ENCODE measurements at places on chromosomes 11 and 22. TPM values are rescaled to one million over a fixed set of nuclear protein-coding genes. Genes with fewer than 3 reads are reported as not detected.

The MIOX gene
- polyA plus RNA-seq = not detected

The CPT1B gene
- 30.1 TPM for polyA plus RNA-seq

The DDI1 gene
- not detected for polyA plus RNA-seq

The PRODH gene
- polyA plus RNA-seq = 39.5 TPM

The TEAD1 gene
- 59.3 TPM for polyA plus RNA-seq

The NPTXR gene
- polyA plus RNA-seq = 91.2 TPM

The PATE4 gene
- 0.27 TPM for polyA plus RNA-seq

The UPK2 gene
- 3.5 TPM for polyA plus RNA-seq

The IFITM10 gene
- 15.8 TPM for polyA plus RNA-seq

The TPH1 gene
- polyA plus RNA-seq = 0.46 TPM

The OR51I1 gene
- not detected for polyA plus RNA-seq

The BEST1 gene
- polyA plus RNA-seq = 21.0 TPM

The NOX4 gene
- polyA plus RNA-seq = 1.9 TPM

All from spinal cord (tissue), 10 donors.